Left lobe of liver (tissue), 2 donors: ENCODE measurements at places on chromosomes 6 and 20. TPM values are rescaled to one million over a fixed set of nuclear protein-coding genes. Genes with fewer than 3 reads are reported as not detected.

SOX18 gene
- total RNA-seq = 8.1 TPM

ZSCAN23 gene
- total RNA-seq = 0.40 TPM

DNA sequence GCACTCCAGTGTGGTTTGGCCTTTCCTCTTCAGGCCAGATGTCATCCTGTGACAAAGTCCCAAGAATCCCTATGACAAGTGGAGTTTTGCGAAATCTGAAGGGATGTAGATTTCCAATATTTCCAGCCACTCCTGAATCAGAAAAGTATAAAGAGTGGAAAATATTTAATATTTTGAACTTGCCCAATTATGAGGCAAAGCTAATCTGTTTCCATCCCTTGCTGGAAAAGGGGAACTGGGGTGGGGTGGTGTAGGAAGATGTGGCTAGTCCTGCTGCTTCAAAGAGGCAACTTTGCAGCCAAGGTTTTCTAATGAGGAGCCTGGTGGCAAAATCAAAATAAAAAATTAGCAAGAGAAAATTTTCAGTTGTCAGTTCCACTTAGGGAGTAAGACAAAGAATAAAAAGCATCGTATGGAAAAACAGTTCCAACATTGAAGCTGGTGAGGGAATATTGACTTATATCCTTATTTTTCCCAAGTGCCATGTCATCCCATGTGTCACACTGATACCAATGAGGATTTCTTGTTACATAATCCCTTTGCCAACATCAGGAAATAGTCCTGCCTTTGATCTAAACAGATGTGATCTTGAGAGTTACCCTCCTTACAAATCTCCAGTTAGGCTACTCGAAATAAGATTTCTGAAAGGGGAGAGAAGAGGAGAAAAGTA lies 480.0 kb upstream of the JARID2 start:
- no peak for DNase-seq

DNA sequence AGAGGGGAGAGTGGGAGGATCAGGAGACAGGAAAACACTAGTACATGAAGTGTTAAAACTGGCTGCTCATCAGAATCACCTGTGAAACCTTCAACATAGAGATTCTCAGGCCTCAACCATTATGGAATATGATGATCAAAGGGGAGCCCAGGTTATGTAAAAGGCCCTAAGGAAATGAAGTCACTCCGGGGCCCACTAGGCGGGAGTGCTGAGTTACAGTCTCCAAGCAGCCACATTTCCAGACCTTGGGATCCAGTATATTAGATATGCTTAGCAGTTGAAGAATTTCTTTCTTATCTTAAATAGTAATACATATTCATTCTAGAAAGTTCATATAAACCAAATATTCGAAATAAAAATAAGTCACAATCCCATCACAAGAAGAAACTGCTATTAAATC lies 476.3 kb downstream of the PRKN start:
- DNase-seq = no peak

GRCh38 chr20:6277661-6278240 lies 154.9 kb upstream of the FERMT1 start:
- no peak for DNase-seq

RPS10 gene
- total RNA-seq = 346 TPM

EEF1A2 gene
- total RNA-seq = 0.73 TPM

ZBTB12 gene
- total RNA-seq = 0.86 TPM

REV3L gene
- total RNA-seq = 11.7 TPM

GRCh38 chr6:45532721-45533210 lies 155.0 kb upstream of the SUPT3H start:
- no peak for DNase-seq

DNA sequence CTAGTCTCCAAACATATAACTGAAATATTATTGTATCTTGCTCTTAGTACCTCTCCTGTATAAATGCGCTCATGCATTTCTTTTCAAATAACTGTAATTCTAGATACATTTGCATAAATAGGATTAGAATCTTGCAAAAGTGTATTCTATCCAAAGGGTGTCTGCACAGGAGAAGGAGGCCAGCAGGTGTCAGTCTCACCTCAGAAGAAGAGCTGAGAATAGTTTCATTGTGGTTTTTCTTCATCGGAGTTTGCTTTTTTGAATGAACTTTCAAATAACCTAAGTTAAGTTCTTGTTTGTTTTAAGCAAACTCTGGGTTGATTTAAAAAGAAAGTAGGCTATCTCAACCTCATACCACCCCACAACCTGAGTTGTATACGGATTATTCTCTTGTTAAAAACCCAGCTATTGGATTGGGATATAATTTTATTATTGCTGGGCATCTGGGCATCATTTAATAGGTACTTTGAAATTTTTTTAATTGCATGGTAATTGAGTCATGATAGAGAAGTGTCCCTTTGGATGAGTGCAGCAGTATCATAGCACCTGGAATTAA lies 125.0 kb upstream of the MLIP start:
- DNase-seq = peak; percentile 62

GRCh38 chr6:79005497-79005896 lies 72.6 kb downstream of the PHIP start:
- DNase-seq = no peak

TMEM244 gene
- total RNA-seq = not detected

GPX6 gene
- total RNA-seq = not detected

DNA sequence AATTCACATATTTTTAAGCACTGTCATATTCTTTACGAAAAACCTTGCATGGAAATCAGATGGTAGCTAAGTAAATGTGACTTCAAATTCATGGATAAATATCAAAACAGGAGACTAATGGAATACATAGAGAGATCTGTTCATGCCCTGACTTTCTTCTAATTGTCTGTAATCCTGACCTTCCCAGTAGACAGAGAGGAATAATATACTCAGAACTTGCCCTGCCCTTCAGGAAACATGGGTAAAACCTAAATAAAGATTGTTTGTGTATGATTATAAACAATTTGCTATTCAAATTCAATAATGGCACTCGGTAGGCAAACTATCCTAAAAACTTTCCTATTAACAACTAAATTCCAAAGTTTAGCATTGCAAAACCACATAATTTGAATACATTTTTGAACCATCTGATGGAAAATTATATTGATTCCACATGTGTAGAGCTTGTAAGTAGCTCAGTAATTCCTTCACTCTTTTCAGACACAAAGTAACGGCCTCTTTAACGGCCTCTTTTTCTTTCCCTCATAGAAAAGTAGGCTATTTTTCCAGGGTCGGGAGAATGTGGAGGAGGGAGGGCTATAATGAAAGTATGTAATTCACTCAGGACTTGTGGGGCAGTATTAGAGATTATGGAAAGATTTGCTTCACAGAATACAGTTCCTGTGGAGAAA lies 227.6 kb downstream of the ALDH8A1 start:
- no peak for DNase-seq

TLDC2 gene
- not detected for total RNA-seq

TBXT gene
- total RNA-seq = not detected

DNA sequence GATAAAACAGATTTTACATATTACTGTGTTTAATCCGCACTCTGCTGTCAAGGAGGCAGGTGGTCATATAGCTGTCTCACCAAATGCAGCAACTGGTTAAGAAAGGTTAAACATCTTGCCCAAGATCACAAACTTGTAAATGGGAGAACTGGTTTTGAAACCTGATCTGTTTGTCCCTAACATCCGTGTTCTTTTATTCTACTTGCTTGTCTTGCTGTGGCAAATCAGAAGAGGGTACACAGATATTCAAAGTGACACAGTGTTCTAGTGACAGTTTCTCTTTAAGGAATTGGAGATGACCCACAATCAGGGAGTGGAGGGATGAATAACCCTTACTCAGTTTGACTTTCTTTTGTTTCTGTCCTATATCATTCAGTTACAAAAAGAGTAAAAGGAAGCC lies 83.0 kb upstream of the SGK1 start:
- no peak for DNase-seq

TSHZ2 gene
- total RNA-seq = 19.0 TPM

GRCh38 chr6:74780831-74781230 lies 425.0 kb downstream of the COL12A1 start:
- DNase-seq = no peak

DNA sequence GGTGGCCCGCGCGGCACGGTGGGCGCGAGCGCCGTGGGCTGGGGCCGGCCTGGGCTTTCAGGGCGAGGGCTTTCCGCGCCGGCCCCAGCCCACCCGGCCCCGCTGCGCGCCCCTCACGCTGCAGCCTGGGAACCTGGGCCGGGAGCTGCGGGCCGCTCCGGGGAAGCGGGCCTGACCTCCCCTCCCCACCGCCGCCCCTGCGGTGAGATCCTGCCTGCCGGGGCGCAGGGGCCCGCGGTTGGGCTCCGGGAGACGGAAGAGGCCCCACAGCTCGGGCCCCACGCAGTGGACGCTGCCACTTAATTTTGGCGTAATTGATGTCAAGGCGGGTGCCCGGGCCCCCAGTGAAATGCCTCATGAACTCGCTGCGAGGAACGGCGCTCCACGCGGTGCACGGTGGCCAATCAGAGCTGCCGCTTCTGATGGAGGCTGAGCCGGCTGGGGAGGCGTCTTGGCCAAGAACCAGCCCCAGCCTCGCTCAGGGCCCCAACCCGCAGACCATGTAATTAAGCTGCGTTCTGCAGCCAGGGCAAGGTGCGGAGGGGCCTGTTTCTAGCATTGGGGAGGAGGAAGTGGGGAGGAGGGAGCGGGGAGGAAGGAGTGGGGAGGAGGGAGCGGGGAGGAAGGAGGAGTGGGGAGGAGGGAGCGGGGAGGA lies 96.1 kb upstream of the BHLHE23 start:
- no peak for DNase-seq

RPS6KA2 gene
- 12.4 TPM for total RNA-seq

CTAGE9 gene
- not detected for total RNA-seq

GRCh38 chr6:68973066-68973465 lies 338.0 kb downstream of the ADGRB3 start:
- DNase-seq = no peak

DNA sequence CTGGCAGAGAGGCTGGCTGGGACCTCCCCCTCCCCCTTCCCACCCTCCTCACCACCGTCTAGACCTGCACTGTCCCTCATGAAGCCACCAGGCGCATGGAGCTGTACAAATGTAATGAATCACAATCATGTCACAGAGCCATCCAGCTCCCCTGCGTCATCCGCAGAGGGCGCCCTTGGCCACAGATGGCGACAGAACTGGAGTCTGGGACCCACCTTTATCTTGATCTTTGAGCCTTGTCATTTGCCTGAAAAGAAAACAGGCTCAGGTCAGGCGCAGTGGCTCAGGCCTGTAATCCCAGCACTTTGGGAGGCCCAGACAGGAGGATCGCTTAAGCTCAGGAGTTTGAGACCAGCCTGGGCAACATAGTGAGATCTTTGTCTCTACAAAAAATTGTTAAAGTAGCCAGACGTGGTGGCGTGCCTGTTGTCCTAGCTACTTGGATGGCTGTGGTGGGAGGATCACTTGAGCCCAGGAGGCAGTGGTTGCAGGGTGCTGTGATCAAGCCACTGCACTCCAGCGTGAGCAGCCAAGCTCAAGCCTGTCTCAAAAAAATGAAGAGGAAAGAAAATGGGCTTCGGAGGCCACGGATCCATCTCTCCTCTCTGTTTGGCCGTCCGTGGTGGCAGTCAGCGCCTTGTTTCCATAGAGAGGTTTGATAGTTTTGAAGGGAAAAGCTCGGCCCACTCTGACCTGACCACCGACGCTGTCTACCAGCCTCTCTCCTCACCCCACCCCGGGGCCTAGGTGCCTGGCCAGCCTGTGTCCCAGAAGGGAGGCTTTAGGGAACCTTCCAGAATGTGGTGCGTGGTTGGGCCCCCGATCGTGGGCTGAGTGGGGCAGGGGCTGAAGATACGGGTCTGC lies 6.2 kb downstream of the COL9A3 start:
- no peak for DNase-seq

- no peak for DNase-seq
Measured at GRCh38 chr6:137755284-137755683, 111.8 kb upstream of the TNFAIP3 start.

DNA sequence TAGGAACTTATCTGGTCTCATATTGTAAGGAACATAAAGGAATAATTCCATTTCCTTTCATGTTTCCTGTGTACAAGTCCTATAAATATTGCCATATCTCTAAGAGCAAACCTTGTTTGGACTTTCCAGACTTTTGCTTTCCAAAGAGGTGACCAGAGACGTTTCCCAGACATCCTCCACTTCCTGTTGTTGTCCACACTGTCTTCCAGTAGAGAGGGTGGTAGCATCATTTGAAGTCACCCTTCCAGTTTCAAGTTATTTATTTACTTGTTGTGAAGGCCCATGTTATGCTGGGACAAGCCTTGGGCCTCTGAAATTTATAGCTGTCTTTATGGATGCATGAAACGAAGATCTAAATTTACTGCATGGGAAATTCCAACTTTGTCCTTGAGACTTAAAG lies 10.6 kb upstream of the TGM3 start:
- no peak for DNase-seq

HEY2 gene
- 2.3 TPM for total RNA-seq

DNA sequence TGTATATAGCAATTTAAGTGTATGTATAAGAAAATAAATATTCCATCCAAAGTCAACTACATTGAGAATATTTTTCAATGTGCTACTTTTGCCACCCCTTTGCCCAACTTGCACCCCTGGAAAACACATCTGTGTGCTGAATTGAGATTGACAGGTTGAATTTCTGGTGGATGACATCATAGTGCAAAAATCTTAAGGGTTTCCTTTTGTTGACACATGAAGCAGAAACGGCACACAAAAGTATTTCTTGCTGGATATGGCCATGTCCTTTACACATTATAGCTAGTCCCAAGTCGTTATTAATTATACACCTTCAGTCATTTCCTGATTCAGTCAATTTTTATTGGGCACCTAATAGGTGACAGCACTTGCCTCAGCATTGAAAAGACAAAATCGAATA lies 188.7 kb upstream of the FBXL4 start:
- no peak for DNase-seq

- no peak for DNase-seq
Measured at GRCh38 chr20:35600176-35600992, 15.2 kb upstream of the SPAG4 start.

GRCh38 chr6:75735491-75736186 lies 13.4 kb upstream of the MYO6 start:
- DNase-seq = no peak

CLPSL1 gene
- total RNA-seq = not detected
